Cerebellum (tissue), 4 donors: ENCODE measurements at places on chromosomes 5 and 9. TPM values are rescaled to one million over a fixed set of nuclear protein-coding genes. Genes with fewer than 3 reads are reported as not detected.

DNA sequence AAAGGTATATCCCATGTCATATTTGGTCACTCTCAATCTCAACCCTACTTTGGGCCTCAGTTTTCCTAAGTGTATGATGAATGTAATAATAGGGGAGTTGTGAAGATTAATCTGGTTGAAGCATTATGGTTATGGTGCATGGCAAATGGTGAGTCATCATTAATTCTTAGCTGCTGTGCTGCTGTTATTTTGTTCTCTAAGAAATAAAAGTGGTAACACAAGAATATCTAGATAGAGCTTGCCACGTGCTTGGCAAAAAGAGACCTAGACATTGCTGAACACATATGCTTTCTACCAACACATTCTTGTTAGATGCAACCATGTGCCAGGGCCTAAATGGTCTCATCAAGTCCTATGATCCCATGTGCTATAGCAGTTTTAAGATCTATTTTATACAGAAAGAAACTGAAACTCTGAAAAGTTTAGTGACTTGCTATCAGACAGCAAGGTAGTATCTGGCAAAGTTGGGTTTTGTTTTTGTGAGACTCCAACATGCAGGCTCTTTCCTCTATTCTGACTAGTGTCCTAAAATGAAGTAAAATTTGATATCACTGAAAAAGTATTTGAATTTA lies 699.9 kb upstream of the MEF2C start:
- DNase-seq = no peak

- no peak for DNase-seq
Measured at GRCh38 chr9:11931751-11932150, 761.4 kb upstream of the TYRP1 start.

DNA sequence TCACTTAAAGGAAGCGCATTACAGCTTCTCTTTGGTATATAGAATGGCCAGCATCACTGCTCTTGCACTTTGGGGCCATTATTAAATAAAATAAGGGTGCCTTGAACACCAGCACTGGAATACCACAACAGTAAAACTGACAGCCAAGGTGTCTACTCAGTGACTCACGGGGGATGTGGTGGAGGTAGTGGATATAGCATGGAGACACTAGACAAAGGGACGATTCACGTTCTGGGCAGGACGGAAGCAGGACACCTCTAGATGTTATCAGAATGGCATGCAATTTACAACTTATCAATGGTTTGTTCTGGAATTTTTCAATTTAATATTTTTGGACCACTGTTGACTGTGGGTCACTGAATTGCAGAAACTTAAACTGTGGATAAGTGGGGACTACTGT lies 32.9 kb upstream of the PDE8B start:
- DNase-seq = no peak

DNA sequence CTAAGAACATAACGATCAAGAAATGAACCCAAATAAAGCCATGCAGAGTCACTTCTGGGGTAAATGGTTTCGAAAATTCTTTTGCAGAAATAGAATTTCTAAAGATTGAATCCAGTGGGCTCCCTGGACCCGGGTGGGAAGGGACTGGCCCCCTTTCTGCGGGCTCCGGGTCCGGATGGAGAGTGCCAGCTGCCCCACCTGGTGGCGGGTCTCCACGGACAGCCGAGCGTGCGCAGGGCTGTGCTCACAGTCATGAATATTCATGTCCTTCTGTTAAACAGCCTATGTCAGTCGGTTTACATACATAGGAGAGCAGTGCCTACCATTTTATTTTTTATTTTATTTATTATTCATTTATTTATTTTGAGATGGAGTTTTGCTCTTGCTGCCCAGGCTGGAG lies 4.7 kb upstream of the PPP1R26 start:
- peak; percentile 43 for DNase-seq

DNA sequence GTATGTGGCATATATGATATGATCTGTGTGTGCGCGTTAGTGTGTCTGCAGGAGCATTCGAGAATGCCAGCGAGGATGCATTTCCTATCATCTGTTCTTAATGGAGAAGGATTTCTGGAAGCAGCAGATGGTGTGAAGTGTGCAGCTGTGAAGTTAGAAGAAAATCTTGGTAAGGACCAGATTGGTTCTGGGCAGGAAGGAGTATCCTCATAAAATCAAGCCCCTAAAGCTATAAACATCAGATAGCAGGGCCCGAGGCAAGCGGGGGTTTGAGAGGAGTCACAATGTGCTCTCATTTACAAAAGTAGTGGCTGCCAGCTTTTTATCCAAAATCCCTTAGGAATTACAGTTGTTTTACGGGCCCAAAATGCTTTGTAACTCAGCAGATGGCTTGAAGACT lies 40.0 kb downstream of the DAPK1 start:
- DNase-seq = no peak

- DNase-seq = no peak
Measured at GRCh38 chr5:129905473-129906176, 1.4 kb downstream of the CHSY3 start.

- DNase-seq = no peak
Measured at GRCh38 chr5:126043688-126044087, 379.5 kb upstream of the GRAMD2B start.

DNA sequence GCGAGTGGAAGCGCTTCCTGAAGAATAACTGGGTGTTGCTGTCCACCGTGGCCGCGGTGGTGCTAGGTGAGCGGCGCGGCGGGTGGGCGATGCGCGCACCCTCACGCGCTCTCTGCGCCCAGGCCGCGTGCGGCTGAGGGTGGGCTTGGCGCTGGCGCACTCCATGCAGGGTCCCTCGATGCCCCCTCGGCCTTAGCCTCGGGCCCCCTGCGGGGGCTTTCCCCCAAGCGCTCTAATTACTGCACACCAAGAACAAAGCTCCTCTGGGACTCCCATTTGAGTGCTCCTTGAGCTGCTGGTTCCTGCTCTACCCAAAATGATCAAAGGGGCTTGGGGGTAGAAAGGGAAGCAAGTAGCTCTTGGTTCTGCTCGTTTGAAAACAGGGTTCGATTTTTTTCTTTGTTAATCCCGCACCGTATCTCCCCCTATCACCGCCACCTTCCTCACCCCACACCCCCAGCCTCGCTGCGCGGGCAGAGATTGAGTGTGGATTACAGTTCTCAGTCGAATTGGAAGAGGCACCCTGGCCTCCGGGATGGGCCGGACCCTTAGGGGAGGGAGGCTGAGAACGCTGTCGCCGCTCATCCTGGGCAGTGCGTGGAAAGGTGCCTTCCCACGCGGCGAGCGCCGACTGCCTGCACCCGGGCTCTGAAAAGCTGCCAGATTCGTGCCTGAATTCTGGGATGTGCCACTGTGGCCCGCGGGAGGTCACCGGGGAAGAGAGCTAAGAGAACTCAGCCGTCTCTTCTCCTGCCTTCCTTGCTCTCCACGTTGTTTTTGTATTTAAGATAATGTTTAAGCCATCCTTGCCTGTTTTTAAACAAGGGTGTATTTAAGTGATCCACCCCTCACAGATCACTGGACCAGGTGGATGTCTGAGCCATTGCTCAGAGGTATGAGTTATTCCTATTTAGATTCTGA lies 697 bp downstream of the SLC1A1 start:
- DNase-seq = peak; percentile 32

DNA sequence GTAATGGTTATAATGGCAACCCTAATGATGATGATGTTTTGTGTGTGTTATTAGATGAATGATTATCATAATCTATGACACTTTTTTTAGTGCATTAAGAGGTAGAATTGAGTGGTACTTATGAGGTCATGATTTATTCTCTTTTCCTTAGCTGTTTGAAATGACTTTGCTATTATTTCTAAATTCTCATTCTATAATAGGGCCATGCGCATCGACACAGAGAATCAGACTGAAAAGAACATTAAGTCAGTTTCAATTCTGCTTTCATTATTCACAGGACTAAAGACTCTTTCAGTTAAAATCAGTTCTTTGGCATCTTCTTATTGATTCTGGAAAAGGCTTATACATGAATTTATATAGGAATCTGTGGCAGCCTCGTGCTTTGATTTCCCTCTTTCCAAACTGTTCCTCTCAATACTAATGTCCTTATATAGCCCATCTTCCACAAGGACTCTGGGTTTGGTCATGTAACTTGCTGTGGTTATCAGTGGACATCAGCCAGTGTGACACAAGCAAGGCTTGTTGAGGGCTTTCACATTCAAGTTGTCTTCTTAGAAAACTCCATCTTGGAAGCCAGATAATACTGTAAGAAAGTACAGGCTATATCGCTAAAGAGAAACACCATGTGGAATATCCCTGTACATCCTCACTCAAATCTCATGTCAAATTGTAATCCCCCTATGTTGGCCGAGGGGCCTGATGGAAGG lies 140.3 kb upstream of the CHD1 start:
- no peak for DNase-seq

DNA sequence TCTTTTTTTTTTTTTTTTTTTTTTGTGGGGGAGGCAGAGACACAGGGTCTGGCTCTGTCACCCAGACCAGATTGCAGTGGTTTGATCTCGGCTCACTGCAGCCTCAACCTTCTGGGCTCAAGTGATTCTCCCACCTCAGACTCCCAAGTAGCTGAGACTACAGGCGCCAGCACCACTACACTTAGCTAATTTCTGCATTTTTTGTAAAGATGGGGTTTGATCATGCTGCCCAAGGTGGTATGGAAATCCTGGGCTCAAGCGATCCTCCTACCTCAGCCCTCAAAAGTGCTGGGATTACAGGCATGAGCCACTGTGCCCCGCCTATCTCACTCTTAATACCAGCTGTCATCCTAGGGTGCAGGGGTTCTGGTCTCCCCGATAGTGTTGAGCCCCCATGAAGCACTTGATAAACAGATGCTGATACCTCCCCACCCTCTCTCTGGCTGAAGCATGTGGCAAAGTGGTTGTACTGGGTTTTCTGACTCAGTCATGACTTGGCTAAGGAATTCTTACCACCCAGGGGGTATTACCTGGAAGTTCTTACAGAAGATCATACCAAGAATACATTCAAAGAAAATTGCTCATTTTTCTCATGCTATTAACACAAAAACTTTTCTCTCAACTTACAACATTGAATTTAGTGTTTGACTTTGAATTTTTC lies 110.2 kb upstream of the DAPK1 start:
- DNase-seq = no peak

DNA sequence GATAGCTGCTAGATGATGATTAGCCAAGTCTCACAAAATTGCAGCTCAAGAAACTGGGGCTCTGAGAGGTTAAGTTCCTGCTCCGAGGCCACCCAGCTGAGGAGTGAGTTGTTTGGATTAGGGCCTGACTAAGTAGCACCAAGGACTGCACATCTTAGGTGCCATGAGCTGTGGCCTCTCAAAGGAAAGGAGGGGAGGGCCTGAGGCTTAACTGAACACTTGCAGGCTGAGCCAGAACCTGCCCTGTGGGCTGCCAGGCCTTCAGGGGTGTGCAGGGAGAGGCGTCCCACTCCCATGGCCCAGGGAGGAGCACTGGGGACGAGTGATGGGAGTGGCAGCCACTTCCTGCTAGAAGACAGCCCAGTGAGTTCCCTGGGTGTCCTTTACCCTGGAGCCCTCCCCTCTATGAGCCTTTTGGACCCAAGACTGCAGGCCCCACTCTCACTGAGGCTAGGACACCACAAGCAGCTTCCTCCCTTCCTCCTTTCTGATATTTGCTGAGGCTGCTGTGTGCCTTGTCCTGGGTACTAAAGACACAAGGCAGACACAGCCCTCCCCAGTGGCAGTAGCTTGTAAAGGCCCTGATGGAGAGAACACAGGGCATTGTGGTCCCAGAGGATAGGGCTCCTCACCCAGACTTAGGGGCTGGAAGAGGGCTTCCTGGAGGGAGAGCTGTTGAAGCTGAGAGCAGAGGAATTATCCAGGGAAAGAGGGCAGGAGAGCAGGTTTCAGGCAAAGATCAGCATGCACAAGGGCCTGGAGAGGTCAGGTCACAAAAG lies 22.1 kb downstream of the LMX1B start:
- no peak for DNase-seq

- DNase-seq = no peak
Measured at GRCh38 chr9:96129747-96130146, 172.2 kb downstream of the HSD17B3 start.

DNA sequence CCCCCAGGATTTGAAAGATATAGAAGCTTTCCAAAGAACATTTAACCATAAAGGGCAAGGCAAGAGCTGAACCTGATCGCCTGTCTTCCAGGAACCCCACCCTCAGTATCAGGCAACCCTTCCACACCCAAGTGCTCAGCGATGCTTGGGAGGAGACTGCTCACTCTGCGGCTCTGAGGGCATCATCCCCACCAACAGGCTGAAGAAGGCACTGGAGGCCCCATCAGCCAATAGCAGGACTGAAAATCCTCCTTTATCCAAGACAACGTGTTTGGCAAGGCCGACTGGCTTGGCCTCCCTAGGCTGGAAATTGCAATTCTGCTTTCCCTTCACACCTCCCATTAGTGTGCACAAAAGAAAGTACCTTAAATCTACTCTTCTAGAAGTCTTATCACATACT lies 1.4 kb upstream of the PPP2CA start:
- DNase-seq = peak; percentile 84

GRCh38 chr9:87519461-87519860 lies 21.8 kb downstream of the DAPK1 start:
- DNase-seq = peak; percentile 12

DNA sequence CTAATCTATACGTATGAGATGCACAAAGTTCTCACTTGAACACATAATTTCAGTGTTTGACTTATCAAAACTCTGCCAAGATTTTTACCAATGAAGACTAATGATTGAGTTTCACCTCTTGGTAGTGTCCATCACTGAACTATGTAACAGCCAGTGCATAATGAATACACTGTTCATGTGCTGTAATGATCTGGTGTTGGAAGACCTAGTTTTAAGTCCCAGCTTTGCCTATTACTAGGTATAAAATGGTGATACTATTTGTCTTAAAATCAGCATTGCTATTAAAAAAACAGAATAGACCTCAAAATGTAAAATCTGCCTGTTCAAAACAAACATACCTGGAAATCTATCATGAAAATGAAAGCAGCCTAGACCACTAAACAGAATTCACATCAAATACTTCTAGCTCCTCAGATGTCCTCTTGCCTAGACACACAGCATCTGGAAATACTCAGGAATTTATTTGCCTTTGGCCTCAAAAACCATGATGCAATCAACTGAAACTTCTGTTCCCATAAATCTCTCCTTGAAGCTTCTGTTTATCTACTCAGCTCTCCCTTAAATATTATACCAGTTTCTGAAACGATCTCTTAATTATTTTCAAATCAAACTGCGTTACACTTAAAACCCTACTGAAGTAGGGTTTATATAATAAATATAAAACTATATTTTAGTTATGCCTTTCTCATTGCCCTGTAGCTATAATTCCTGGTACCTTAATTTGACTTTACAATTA lies 38.1 kb downstream of the MRPS27 start:
- no peak for DNase-seq

Gene ANP32B
- total RNA-seq = 7.8 TPM

Gene GLIPR2
- 13.0 TPM for total RNA-seq

Gene SLC25A2
- 0.36 TPM for total RNA-seq

Gene RASEF
- 0.73 TPM for total RNA-seq

Gene IFNA2
- not detected for total RNA-seq
